ENCODE measurements at places on chromosomes 7 and 10.
A peak's percentile ranks its signal among the peaks of the same experiment; 100 is the strongest.

DNA sequence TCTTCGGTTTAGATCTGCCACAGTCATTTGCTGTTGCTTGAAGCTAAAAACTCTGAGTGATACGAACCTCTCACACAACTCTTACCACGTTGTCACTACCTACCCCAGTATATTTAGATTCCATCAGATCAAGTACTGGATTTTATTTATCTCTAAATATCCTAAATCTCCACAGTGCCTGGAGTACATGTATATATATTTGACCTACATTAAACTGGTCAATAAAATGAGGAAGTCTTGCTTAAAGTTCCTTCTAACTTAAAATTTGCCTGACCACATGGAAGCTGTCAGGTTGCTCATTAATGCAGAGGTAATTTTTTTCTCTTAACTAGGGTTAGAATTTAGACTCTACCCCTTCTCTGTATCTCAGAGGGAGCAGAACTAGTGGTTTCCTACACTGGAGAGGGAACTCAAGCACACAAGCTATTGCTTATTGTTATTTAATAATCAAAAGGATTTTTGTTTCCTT, 3.1 kb upstream of the MACC1 start:
- no peak for DNase-seq

- DNase-seq: no peak
These were observed 15.5 kb upstream of the STEAP4 start for GRCh38 chr7:88322151-88322550.

- no peak for DNase-seq
These were observed 16.3 kb downstream of the CYTH3 start for GRCh38 chr7:6256109-6256483.

DNA sequence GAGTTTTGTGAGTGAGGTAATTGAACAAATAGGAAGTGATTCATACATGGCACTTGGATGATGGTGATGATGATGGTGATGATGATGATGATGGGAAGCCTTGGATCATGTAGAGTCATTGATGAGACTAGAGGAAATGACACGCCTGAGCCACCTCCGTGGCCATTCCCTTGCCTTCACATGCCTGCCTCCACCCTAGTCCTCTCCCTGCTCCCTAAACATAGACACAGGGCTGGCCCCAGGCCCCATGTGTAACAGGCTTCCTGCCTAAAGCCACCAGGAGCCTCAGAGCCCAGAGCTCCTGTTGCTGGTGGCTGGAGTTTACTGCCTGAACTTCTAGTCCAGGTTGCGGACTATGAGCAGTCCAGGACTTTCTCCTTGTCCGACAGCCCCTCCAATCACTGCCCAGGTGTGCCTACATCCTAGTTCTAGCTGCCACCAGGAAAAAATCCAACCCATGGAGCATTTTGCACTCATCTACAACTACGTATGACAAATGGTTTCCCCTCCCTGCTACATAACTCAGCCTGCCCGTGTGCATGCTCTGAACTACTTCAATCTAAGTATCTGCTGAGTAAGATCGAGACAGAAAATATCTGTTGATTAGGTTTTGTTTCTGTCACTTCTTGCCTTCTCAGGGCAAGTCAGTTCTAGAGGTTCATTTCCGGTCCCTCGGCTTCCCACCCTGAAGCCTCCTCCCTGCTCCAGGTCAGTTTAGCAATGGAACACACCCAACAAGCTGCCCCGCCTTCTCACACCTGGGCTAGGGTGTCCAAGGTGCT, 35.5 kb upstream of the KDM7A start:
- no peak for DNase-seq

GRCh38 chr7:6705959-6706665, 635 bp downstream of the ZNF12 start:
- peak; percentile 5 for DNase-seq

GRCh38 chr10:80471001-80471400, 16.9 kb downstream of the TSPAN14 start:
- no peak for DNase-seq

- DNase-seq: no peak
These were observed 103.6 kb downstream of the CUX1 start for GRCh38 chr7:101921061-101921460.

DNA sequence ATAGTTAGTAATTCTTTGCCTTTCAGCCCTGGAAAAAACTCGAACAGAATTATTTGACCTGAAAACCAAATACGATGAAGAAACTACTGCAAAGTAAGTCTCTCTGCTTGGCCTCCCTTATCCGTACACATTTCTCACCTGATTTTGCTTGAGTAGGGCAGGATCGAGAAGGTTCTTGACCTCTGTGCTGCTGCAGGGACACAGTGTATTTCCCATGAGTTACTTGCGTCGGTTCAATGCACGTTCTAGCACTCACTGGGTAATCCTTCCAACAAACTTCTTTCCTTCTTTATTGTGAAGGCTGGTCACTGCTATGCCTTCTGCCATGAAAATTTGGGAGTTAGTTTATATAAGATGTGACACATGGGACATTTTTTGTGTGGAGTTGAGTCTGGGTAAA, 171.5 kb upstream of the SH2B2 start:
- no peak for DNase-seq

- DNase-seq: no peak
These were observed 24.4 kb upstream of the LRRC4 start for GRCh38 chr7:128055637-128056036.

DNA sequence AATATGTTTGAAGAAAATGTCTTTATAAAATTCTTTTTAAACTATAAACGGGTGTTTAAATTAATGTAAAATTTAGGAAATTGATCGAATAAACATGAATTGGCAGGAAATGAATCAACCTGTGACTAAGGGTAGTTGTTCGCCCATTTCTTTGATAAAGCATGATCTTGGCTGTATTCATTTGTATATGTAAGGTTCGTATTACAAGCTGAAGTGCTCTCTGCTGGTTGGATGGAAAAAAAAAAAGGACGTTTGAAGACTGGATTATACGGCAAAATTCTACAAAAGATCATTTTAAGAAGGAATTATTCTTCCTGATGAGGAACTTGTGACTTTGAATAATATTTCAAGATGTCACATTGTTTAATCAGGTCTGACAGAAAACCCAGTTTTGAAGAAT, 185.4 kb upstream of the ANK3 start:
- no peak for DNase-seq

Data from stimulated activated CD8-positive, alpha-beta memory T cell treated with anti-CD3 and anti-CD28 coated beads, Interleukin-4, amount 100 ng/mL, for 1 hour (primary cell).